Thymus (tissue), 14 donors: ENCODE measurements at places on chromosomes 3 and 15. TPM values are rescaled to one million over a fixed set of nuclear protein-coding genes. Genes with fewer than 3 reads are reported as not detected.

The CHRM5 gene
- polyA plus RNA-seq: 0.16 TPM

The RETNLB gene
- polyA plus RNA-seq: 0.09 TPM

The SLC7A14 gene
- polyA plus RNA-seq: 0.05 TPM

The EPHA3 gene
- 0.73 TPM for polyA plus RNA-seq

The SLC24A5 gene
- 0.07 TPM for polyA plus RNA-seq

The LRRIQ4 gene
- polyA plus RNA-seq: 0.07 TPM

The SMCO1 gene
- 0.02 TPM for polyA plus RNA-seq

The CYP11A1 gene
- 1.0 TPM for polyA plus RNA-seq
